Stimulated activated CD8-positive, alpha-beta memory T cell treated with anti-CD3 and anti-CD28 coated beads, Interleukin-12 subunit alpha, Interleukin-12 subunit beta, amount 100 ng/mL, for 4 hours (primary cell): ENCODE measurements at places on chromosomes 1 and 21.

DNA sequence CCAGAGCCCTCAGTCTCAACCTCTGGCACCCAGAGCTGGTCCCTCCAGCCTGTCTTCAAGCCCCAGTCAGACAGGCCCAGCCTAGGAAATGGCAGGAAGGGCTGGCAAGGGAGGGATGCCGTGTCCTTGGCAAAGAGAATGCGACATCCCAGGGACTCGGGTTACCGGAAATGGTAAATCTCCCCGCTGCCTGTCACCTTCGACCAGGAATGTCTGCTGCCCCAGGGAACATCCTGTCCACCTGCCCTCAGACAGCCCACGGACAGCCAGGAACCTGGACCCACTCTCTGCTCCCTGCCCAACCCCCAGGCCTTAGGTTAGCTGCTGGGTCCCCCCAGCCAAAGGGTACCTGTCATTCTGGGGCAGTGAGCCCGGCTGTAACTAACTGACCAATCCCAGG is 23.9 kb downstream of the HSPG2 start:
- DNase-seq = no peak

DNA sequence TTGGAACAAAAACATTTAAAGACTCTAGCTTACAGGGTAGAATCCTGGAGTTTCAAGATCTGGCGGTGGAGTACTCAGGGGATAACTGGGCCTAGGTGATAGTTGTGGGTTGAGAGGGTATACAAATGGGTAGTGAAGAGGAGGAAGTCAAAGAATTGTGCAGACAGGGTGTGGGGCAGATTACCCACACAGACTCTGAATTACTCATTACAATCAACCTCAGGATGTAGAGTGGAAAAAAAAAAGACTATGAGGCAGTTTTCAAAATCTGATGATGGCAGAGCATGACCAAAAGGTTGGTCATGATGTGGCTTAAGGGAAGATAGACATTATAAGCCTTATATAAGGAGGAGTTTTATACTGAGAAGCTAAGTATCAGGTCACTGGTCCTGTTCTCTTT is 44.1 kb upstream of the GLIS1 start:
- no peak for DNase-seq

DNA sequence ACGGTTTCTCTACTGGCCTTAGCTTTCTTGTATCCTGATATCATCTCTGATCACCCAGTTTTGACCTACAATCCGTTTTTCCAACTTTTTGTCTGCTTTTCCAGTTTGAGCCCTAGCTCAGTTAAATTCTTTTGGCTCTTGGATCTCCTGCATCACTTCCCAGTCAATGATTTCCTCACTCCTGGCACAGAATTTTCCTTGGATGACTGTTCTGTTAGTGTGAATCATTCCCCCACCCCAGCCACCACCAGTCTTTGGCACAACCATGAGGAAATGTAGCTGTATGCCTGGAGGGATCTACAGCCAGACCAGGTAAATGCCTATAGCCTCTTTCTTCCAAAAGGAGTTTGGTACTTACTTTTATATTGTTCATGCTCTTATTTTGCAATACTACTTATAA is 187.2 kb upstream of the PTGFR start:
- no peak for DNase-seq

GRCh38 chr1:62800281-62800680 is 16.3 kb downstream of the ATG4C start:
- DNase-seq = no peak

- no peak for DNase-seq
Measured at GRCh38 chr1:23657659-23658275, 33.8 kb upstream of the RPL11 start.

DNA sequence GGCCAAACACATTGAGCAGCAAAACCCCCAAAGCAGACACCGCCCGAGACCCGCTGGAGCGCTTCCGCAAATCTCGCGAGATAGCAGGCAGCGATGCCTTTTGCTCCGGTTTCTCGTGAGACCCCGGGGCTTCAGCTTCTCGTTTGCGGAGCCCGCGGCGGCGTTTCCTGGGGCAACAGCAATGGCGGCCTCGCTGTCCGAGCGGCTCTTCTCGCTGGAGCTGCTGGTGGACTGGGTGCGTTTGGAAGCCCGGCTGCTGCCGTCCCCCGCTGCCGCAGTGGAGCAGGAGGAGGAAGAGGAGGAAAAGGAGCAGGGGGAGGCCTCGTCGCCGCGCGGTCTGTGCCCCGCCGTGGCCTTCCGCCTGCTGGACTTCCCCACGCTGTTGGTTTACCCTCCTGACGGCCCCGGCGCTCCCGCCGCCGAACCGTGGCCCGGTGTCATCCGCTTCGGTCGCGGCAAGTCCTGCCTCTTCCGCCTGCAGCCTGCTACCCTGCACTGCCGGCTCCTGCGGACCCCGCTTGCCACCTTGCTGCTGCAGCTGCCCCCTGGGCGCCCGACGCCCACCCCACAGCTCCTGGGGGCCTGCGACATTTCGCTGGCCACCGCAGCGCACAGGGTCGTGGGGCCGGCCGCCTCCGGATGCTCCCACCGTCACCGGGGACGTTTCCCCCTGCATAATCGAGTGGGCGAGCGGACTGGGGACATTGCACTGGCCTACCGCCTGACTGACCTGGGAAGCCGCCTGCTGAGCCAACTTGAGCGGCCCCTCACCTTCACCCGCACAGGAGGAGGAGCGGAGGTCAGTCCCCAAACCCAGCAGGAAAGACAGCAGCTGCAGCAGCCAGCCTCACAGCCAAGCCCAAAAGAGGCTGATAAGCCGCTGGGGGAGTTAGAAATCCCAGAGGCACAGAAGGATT is at the start of gene MAP10:
MAP10 (plus strand) TSS at position 148 of the 917 bp plus-strand sequence; CDS start at position 182, 34 bp downstream.
- peak; percentile 52 for DNase-seq

DNA sequence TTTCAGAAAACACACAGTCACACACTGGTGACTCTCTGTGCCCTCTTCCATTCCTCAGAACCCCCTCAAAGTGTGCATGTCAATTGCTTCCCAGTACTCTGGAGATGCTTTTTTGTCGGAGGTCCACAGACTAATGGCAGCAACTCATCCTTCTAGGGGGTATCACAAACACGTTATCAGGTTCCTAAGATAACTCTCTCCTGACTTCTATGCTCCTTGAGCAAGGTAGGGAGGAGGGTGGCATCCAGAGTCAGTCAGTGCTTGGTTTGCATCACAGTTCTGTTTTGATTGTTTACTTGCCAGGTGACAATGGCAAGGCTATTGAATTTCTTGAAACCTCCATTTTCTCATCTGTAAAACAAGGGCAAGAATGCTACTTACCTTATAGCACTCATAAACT is 39.4 kb upstream of the DYNLT5 start:
- no peak for DNase-seq
